ENCODE measurements at places on chromosomes 6 and 20. TPM values are rescaled to one million over a fixed set of nuclear protein-coding genes. Genes with fewer than 3 reads are reported as not detected.

TMEM63B gene
- 15.3 TPM for total RNA-seq

PCK1 gene
- 643 TPM for total RNA-seq

KCNK17 gene
- total RNA-seq = not detected

MEI4 gene
- under 0.01 TPM for total RNA-seq

NOTCH4 gene
- total RNA-seq = 212 TPM

REM1 gene
- total RNA-seq = 5.3 TPM

CTAGE9 gene
- total RNA-seq = not detected

NPBWR2 gene
- total RNA-seq = not detected

Measured in subcutaneous adipose tissue (tissue), 4 donors.